ENCODE measurements at places on chromosomes 1 and 21.

DNA sequence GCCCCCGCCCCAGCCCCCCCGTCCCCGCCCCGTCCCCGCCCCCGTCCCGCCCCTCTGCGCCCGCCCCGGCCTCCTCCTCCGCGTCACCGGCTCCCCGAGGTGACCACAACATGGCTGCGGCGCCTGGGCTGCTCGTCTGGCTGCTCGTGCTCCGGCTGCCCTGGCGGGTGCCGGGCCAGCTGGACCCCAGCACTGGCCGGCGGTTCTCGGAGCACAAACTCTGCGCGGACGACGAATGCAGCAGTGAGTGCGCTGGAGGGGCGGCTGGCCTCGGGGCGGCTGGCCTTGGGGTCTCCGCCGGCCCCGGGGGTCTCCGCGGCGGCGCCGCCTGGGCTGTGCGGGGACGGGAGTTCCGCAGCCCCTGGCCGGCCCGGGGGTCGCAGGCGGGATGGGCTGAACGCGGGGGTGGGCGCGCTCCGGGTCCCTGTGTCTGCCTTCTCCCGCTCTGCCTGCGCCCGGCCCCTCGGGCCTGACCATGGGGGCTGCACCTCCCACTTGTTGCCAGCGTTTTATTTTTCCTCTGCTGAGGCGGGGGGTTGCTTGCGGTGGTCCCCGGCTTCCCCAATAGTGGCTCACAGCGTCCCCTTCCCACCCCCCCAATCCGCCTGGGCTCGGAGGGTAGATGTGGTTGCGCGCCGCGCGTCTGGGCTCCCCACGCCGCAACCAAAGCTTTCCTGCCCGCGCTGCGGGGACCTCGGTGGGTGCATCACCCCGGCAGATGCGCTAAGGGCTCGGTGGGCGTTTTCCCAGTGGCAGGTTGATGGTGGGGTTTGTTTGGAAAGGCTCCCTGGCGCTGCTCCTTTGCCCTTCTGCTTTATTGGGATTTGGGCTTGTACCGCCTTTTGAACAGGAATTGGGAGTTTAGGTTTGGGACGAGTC lies at the start of gene MIA3:
Gene MIA3 (plus strand): TSS at position 97 of the 879 bp plus-strand sequence. CDS start 14 bp downstream, at position 111.
- DNase-seq, result no peak

DNA sequence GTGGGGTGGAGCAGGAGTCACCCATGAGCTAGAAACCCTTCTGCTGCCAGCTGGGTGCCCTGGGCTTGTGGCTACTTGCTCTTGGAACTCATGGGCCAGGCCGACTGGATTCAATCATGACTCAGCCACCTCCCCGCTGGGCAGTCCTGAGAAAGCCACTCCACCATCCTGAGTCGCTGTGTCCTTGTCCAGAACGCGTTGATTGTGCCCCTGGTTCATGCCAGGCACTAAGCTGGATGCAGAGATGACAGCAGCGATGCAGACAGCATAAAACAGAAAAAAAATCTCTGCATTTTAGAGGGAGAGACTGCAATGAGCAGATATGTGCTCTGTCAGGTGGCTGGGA lies 10.6 kb downstream of the PADI1 start:
- peak; percentile 38 for DNase-seq

DNA sequence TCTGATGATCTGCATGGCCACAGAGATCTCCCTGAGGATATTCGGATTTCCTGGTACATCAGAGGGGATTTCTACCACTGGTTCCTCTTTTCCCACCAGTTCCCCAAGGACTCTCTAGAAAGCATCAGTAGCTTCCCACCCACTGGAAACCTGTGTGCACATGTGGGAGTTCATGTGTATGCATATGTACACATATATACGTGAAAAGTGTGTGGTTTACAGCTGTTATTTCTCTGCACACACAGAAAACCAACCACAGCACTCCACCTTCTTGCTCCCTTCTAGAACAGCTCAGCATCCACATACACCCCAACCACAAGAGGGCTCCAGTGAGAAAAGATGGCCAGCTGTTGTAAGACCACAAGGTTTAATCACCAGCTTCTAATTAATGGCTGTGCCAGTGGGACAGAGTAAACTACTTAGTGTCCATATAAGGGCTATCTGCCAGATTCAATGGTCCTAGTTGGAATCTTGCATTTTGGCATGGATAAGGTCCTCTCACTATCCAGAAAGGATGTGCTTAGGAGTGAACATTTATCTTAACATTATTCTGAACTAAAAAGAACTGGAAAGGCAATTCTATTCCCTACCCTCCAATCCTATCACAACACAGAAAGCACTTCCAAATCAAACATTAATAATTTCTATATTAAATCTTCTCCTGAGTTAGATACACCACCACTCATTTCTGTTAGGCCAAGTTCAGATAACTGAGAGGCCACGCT lies 24.1 kb downstream of the GPR3 start:
- DNase-seq, result peak; percentile 73

DNA sequence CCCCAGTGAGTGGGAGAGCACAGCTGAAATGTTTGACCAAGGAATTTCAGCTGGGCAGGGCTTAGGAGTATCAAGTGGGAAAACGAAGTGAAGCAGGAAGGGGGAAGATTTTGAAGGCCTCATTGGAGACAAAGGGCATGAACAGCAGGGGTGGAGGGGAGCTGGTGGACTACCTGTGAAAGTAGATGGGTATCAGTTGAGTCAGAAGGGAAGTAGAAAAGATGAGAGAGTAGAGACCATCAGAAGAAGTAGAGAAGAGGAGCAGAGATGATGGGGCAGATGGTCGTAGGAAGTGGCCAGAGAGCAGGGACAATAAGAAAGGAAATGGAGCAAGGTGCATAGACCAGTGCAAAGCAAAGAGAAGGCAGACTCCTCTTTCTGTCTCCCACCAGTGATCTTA lies 189.0 kb upstream of the RUNX1 start:
- no peak for DNase-seq

- peak; percentile 60 for DNase-seq
Measured at GRCh38 chr1:66764994-66765578, 12.8 kb downstream of the DYNLT5 start.

DNA sequence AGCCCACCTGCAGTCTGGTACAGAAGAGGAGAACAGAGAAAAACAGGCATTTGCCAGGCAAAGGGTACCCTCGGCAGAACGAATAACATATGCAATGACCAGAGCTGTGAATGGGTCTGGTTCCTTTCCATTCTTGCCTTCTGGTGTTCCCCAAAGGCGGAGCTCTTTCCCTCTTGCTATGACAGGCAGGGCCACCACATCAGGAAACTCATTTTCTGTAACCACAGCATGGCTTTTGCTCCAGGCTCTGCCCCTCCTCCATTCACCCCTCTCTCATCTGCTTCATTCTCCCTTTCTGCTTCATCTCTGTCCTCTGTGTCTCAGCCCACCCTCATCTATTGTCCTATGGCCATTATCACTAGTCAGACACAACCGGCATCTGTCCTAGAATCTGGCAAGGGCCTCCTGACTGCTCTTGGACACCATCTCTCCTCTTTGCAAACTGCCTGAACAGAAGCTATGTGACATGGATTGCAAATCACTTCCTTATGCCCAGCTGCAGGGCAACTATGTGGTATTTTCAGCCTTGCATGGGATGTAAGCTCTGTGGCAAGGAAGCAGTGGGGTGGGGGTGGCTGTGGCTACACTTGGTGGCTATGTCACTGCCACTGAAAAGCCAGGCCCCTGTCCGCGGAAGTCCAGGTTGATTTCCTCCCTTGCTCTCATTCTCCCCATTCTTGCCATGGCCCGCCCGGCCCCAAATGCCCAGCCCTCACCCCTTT lies 78.8 kb upstream of the ABCD3 start:
- no peak for DNase-seq

GRCh38 chr1:178126741-178127185 lies 32.9 kb downstream of the RASAL2 start:
- DNase-seq, result peak; percentile 78

GRCh38 chr1:77133731-77134358 lies 85.4 kb downstream of the PIGK start:
- DNase-seq, result no peak

DNA sequence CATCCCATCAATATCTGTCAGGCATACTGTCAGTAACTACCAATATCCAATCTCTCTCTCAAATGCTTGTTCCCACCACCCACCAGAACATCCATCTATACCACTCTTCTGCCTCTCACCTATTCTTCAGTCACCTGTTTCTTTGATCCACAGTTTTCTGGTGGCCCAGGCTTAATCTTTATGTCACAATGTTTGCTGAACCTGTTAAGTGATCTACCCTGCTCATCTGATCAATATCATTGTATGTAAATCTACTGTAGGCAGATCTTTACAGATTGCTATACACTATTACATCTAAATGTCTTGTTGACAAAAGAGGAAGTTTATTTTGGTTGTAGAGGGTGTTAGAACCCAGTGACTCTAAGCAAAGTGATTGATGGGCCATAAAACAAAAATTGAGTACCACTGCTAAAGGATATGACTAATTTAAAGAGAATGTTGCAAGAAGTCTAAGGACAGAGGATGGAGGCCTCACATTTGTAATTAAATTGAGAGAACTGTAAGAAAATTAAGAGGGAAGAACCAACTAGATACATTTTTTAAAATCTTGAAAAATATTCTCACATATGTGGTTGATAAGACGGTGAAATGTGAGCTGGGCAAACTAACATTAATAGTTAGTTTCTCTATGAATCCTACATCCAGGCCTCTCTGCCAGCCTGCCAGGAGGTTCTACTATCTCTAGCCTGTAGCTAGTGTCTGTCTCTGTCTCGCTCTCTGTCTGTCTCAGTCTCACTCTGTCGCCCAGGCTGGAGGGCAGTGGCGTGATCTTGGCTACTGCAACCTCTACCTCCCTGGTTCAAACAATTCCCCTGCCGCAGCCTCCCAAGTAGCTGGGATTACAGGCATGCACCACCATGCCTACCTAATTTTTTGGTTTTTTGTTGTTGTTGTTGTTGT lies 34.1 kb downstream of the EGLN1 start:
- no peak for DNase-seq

DNA sequence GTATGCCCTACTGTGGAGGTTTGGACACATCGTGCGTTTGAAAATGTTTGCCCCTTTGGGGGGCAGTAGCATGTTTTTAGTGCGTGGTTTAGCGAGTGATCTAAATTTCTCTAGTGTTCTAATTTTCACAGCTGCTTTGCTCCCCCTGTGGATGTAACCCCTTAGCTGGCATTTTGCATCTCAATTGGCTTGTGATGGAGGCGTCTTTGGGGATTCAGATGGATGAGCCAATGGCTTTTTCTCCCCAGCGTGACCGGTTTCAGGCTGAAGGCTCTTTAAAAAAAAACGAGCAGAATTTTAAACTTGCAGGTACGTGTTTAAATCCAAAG lies 836 bp downstream of the CDC7 start:
- DNase-seq, result no peak

GRCh38 chr1:244807138-244807537 lies 28.3 kb upstream of the COX20 start:
- no peak for DNase-seq

GRCh38 chr21:28150778-28151177 lies 841.9 kb downstream of the LTN1 start:
- DNase-seq, result no peak

DNA sequence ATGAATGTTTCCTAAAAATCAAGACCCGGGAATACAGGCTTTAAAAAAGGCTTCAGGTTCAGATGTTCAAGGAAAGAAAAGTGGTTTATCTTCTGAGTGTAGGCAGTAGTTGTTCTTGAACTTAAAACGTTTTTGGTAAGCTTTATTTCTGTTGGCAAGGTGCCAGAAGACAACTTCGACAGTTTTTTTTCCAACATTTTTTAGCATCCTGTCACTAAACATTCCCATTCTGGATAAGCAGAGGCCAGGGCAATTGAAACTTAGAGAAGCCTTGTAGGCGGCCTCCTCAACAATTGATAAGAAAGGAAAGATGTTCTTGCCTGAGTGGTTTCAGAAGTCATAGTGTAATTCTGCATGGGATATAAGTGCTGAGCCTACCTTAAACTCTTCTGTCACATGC lies 66.7 kb downstream of the PATJ start:
- DNase-seq, result peak; percentile 71

DNA sequence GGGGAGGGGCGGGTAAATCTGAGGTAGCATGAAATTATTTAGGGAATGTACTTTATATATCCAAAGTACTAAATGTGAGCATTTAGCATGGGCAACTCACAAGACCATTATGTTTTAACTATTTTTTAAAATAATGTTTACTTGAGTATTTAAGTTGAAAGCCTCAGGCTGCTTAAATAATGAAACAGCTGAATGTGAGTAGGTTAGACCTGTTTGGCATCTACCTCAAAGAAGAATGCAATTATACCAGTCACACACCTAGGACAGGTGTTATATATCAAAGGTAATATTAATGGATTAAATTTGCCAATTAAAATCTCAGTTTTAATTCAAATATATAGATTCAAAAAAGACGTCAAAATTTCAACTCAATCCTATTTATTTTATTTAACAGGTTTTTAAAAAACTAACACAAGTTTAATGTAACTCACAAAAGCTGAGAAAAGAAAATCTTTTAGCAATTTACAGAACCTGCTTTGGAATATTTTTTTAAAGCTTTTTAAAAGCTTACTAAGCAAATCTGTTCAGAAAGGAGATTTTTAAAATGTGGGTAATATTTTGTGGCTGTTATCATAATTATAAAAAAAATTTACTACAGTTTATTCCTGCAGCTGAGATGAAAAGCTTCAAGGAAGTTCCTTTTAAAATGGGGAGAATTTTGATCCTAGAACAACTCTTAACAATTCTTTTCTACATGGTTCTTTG lies 104.6 kb upstream of the LBR start:
- no peak for DNase-seq

- peak; percentile 55 for DNase-seq
Measured at GRCh38 chr1:175073061-175073460, 5.4 kb downstream of the TNN start.

- DNase-seq, result no peak
Measured at GRCh38 chr1:231347961-231348360, 9.9 kb downstream of the SPRTN start.

DNA sequence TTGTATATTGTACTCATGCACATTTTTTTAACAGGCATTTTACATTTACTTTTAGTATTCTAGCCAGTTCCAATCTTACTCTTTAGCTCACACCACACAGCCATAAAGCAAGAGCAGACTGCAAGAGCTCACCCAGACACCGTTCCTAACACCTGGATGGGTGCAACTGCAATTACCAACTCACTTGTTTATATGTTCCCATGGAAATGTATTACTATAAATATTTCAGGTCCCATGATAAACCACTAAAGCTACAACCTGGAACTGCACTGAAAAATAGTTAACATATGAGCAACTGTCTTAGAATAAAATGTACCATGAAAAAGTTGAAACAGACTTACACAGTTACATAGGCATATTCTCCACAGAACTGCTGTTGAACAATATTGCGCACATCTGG lies 30.8 kb downstream of the USP48 start:
- no peak for DNase-seq

- DNase-seq, result no peak
Measured at GRCh38 chr1:22582661-22583635, 19.7 kb downstream of the EPHA8 start.

DNA sequence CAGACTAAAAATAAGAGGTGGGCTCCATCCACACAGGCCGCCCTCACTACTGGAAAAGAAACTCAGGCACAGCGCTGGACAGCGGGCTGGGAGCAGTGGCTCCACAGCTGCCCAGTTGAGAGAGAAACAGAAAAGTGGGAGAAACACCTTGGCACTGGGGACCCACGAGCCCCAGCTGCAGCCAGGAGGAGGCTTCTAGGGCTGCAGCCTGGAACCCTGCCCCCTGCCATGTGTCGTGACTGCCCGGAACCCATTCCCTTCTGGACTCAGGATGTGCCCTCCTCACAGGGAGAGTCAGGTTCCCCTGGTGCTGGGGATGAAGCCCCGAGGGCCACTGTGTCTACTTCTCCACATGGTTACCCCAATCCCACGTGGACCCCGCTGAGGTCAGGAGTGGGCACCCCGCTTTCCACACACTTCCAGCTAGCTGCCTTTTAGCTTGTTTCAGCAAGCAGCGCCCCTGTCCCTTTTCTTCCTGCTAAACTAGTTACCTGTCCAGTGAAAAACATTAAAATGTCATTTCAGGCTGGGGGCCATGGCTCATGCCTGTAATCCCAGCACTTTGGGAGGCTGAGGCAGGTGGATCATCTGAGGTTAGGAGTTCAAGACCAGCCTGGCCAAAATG lies 35.9 kb downstream of the PARP1 start:
- DNase-seq, result no peak
